ENCODE measurements at places on chromosomes 6 and 20.
A peak's percentile ranks its signal among the peaks of the same experiment; 100 is the strongest.

GRCh38 chr6:24060982-24061754, 64.8 kb upstream of the NRSN1 start:
- DNase-seq: no peak

DNA sequence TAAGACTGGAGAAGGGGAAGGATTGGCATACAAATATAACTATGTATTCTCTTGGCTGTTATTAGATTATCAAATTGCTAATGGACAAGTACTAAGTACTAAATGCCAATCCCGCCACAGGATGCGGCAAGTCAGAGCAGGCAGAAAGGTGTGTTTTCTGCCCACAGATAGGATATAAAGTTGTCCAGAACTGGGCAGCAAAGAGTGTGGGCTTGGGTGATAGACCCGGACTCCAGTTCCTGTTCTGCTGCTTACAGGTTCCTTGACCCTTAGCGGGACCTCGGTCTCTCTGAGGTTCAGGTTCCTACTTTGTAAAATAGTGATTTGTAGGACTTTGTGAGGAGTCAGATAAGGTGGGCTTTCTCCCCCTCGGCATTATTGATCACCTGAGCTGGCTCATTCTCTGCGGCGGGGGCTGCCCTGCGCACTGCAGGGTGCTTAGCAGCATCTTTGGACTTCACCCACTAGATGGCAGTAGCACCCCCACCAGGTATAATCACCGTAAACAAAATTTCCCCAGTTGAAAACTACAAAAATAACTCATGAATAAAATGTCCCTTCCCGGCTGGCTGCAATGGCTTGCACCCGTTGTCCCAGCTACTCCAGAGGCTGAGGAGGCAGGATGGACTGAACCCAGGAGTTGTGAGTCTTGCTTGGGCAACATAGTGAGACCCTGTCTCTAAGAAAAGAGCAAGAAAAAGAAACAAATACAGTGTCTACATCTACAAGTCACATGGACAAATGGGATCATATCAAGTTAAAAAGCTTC, 193.1 kb downstream of the DOK5 start:
- peak; percentile 14 for DNase-seq

DNA sequence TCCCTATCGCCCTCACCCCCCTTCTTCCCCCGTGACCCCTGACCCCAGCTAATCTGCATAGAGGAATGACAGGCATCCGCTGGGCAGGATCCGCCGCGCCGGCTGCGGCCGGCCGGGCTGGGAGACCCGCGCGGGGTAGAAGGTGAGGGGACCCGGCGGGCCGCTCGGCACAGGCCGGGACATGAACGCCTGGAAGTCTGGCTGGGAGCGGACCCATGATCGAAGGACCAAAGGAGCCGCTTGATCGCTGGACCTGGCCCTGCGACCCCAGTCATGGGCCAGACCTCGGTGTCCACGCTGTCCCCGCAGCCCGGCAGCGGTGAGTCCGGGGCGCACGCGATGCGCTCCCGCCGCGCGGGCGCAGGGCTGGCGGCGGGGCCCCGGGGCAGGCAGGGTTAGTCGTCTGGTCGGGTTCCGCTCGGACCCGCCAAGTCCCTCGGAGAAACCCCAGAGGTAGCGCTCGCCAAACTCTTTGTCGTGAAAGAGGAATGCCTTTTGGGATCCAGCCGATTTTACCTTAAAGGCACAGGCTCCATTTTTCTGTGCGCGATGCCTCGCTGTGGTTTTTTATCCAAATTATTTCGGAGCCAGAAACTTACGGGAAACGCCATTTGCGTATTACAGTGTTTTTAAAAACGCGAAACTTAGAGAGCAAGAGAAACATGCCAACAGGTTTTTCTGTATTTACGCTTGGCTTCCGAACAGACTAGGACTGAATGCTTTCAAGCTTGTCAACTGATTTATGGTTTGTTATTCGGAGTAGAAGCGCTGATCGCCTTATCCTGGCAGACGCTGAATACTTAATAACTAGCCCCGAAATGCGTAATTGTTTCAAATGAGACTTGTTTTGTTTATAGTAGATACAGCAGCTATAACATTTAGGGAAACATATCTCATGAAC, at the start of gene PHACTR2:
Gene PHACTR2, plus strand, starts transcription at position 75 of the 901 bp plus-strand sequence. Its CDS starts 199 bp downstream, at position 274.
- peak; percentile 62 for DNase-seq

- DNase-seq: no peak
Measured at GRCh38 chr6:40894962-40895799, 143.8 kb downstream of the UNC5CL start.

DNA sequence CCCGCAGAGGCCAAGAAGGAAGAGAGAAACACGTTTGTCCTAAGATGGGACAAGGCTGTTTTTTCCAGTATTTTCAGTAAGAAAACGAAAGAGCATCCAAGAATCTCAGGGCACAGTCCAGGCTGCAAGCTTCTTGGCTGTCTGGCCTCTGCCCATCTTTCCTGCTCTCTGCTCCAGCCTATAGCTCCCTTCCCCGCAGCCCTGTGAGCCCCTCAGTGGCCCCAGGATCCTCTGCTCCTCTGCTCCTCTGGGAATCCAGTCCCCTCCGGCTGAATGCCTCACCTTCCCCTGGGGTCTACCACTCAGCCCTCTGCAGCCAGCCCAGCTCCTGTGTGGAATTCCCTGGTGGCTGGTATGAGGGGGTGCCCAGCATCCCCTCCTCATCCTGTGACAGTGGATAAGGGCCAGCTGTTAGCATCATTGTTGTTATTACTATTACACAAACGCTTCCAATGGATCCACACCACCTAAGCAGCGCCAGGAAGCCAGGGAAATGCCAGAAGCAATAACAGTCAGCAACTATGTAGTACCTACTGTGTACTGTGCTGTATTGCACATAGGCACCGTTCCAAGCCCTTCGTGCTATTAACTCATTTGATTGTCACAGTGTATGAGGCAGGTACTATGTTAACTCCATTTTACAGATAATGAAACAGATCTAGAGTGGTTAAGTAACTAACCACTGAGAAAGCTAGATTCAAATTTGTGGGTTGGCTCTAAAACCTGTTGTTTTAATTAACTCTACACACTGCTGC, 60.3 kb upstream of the PTPN1 start:
- DNase-seq: no peak

GRCh38 chr6:136550045-136550329, 235 bp downstream of the MAP7 start:
- no peak for DNase-seq

DNA sequence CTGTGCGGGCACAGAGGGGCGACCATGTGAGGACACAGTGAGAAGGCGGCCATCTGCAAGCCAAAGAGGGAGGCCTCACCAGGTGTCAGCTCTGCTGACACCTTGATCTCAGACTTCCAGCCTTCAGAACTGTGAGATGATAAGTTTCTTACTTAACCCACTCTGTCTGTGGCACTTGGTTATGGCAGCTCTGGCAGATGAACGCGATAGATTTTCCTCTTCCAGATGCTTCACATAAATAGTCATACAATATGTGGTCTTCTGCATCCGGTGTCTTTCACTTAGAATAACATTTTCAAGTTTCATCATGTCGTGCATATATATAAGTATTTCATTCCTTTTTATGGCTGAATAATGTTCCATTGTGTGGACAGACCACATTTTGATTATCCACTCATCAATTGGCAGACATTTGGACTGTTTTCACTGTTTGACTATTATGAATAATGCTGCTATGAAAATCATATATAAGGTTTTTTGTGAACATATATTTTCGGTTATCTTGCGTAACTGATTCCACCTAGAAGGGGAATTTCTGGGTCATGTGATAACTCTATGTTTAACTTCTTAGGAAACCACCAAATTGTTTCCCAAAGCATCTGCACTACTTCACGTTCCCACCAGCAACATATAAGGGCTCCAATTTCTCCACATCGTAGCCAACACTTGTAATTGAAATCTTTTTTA, 30.2 kb downstream of the PRR18 start:
- DNase-seq: no peak

GRCh38 chr20:50068041-50068651, 44.8 kb downstream of the UBE2V1 start:
- DNase-seq: no peak

DNA sequence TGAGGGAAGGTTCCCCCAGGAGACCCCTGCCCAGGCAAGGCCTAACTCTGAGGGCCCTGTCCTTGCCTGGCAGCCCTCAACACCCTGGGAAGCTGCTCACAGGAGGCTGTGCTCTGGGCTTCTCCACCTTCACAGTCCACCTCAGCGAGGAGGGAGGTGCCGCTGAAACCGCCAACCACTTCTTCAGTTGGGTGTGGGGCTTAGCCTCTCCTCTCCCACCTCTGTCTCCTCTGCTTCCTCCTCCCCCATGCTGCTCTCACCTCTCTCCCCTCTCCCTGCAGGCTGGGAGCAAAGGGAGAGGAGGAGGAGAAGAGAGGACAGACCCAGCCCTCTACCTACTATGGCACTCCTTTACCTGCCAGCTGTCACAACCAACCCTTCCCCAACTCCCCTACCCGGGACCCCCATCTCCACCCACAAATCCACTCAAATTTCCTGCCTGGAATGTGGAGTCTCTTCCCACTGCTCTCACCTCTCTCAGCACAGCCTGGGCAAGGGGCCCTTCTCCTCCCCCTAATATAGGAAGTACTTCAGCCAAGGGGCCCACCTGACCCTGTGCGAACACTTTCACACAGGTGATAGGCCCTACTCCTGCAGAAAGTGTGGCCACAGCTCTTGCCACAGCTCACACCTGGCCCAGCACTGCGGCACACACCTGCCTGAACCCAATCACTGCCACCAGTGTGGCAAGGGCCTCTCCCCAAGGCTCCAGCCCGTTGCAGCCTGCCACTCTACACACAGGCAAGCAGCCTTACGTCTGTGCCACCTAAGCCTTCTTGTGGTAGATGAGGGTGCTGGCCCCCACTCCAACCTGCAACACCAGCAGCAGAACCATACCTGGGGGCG, 7.2 kb downstream of the RING1 start:
- no peak for DNase-seq

DNA sequence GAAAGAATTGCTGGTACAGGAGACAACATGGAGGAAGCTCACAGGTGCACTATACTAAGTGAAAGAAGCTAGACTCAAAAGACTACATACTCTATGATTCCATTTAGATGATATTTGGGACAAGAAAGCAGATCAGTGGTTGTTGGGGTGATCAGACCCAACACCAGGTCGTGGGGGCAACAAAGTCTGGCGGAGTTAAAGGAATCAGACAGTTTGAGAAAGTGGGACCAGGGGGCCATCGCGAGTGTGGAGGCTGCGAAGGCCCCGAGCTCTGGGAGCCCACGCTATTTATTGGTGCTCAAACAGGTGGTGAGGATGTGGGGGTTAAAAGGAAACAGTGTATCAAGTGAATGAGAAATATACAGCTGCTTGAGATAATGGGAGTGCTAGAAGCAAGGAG, 282.8 kb upstream of the SGK1 start:
- no peak for DNase-seq

DNA sequence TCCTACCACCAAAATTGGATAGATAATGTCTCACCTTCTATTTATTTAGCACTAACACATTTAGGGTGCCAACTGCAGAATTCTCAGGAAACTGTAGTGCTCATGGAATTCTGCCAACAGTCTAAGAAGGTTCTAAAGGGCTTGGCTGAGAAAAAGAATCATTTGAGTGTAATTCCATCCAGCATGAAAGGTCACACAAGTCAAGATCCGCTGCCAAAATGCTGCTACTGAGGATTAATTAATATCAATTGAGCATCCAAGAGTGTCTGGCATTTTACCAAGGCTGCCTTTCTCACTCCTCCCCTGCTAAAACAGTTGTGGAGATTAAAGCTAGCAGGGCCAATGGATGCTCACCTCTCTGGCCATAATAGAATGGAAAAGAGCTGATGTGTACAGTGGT, 112.7 kb downstream of the FHL5 start:
- no peak for DNase-seq

GRCh38 chr6:13380761-13381160, 52.4 kb upstream of the TBC1D7 start:
- no peak for DNase-seq

DNA sequence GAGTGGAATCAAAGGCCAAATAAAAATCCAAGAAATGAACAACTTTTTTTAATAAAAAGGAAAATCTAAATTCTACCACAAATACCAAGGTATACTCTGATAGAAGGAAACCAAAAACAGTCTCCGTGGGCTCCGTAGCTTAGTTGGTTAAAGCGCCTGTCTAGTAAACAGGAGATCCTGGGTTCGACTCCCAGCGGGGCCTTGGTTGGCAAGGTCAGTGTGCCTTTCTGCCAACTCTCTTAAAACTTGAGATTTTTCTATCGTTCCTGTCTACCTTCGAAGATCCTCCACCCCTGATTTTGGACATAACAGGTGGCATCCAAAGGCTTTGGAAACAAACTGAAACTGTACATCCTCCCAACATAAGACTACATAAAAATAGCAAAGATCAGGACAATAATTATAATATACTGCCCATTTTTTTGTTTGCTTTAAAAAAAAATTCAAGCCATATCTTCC, 197.9 kb downstream of the TRIM27 start:
- no peak for DNase-seq

GRCh38 chr6:90484903-90485302, 102.0 kb downstream of the MAP3K7 start:
- DNase-seq: no peak

- DNase-seq: no peak
Measured at GRCh38 chr20:48019940-48020339, 234.7 kb upstream of the SULF2 start.

DNA sequence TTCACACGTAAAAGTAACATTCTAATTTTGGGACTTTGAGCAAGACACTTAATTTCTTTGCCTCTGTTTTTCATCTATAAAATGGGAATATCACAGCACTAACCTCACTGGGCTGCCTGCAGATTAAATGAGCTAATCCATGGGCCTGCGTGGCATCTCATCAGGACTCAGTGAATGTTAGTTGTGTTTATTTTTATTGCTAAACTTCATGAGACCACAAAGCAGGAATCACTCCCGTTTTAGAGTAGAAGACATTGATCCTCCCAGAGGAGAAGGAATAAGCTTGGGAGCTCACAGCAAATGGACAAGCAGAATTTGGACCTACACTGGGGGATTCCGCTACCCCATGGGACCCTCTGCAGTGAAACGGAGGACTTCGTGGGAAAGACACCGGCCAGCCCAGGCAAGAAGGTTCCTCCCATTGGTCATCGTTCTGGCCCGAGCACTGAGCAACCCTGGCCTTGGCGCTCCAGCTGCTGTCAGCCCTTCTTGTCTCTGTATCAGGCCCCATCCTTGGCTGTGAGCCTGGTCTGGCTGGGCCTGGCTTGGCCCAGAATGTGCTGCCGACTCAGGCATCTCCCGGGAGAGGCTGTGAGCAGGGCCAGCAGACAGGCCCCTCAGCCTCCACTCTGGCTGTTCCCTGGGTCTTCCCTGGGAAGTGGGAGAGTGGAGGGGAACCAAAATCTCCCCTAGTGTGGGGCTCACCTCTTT, 79.8 kb downstream of the NFATC2 start:
- DNase-seq: no peak

DNA sequence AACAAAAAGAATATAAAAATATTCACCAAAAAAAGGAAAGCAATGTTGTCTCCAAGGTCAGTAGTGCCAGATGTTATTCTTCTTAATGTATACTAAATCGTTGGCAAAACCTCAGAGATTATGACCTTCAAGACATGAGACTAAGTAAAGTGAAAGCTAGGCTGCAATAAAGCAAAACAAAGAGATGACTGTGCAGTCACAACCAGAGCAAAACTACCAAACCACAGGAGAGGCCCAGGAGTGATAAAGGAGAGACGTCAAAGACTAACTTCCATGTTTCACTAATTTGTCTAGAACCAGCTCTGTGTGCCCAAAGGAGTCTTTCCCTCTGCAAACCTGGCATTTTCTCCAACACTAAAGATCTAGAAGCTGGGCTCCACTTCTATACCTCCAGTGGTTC, 155.9 kb upstream of the POU3F2 start:
- no peak for DNase-seq
